ENCODE measurements at places on chromosomes 1 and 21.

DNA sequence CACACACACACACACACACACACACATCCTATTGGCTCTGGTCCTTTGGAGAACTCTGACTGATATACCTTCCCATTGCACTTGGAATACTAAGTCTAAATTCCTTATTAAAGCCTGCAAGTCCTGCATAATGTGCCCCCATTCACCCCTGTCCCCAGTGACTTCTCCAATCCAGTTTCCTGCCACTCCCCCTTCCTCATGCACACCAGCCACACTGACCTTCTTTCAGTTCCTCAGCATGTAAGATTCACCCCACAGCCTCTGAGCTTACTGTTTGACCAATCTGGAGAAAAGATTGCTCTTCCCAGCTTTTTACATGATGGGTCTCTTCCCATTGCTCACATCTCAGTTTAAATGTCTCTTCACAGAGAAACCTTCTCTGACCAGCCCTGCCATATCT, 146.6 kb downstream of the TBX15 start:
- no peak for DNase-seq

- DNase-seq: no peak
Observed at GRCh38 chr1:36537190-36537768, 54.6 kb upstream of the CSF3R start.

GRCh38 chr1:236155399-236155767, 13.0 kb downstream of the GPR137B start:
- DNase-seq: no peak

- no peak for DNase-seq
Observed at GRCh38 chr1:154862907-154863306, 7.2 kb downstream of the KCNN3 start.

- no peak for DNase-seq
Observed at GRCh38 chr1:234607109-234608024, 2.6 kb downstream of the IRF2BP2 start.

- no peak for DNase-seq
Observed at GRCh38 chr1:167532964-167533824, 14.9 kb upstream of the CD247 start.

Data from DMS 273 treated with DMSO at 0.1 percent for 48 hours (cell line).